Activated T-helper 1 cell treated with anti-CD3 and anti-CD28 coated beads, Interleukin-2, amount 50 U/mL, for 16 hours (primary cell): ENCODE measurements at places on chromosomes 16 and 17.

- DNase-seq: no peak
Measured at GRCh38 chr16:16032271-16032979, 83.0 kb downstream of the ABCC1 start.

DNA sequence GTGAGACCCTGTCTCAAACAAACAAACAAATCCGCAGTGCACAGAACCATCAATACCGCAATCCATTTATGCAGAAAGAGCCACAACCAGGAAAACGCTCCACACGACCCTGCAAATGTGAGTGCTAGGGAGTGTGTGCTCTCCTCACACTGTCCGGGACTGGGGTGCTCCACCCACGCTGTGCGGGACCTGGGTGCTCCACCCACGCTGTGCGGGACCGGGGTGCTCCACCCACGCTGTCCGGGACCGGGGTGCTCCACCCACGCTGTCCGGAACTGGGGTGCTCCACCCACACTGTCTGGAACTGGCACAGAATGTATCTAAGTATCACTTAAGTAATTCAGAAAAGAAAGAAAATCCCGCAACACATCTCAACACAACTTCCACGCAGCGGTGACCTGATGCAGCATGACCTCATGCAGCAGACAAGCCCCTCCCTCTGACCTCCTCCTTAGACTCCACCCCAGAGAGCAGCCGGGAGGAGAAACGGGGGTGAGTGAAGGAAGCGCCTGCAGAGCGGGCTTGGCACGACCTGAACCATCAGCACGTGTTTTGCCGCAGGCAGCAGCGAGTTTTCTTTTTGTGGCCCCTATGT is 38.5 kb downstream of the ZNF276 start:
- no peak for DNase-seq

GRCh38 chr17:75087558-75088453 is at the start of gene SLC16A5:
Gene SLC16A5 (plus strand): TSS chr17:75087954. CDS start chr17:75093637, 5,683 bp downstream.
- no peak for DNase-seq

DNA sequence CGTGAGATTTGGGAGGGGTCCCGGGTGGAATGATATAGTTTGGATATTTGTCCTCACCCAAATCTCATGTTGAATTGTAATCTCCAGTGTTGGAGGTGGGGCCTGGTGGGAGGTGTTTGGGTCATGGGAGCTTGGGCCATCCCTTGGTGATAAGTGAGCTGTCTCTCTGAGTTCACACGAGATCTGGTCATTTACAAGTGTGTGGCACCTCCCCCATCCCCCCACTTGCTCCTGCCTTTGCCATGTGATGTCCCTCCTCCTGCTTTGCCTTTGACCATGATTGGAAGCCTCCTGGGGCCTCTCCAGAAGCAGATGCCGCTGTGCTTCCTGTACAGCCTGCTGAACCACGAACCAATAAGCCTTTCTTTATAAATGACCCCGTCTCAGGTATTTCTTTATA is 21.3 kb upstream of the BAIAP2 start:
- no peak for DNase-seq

- DNase-seq: no peak
Measured at GRCh38 chr17:82096709-82097183, 1.3 kb downstream of the FASN start.

DNA sequence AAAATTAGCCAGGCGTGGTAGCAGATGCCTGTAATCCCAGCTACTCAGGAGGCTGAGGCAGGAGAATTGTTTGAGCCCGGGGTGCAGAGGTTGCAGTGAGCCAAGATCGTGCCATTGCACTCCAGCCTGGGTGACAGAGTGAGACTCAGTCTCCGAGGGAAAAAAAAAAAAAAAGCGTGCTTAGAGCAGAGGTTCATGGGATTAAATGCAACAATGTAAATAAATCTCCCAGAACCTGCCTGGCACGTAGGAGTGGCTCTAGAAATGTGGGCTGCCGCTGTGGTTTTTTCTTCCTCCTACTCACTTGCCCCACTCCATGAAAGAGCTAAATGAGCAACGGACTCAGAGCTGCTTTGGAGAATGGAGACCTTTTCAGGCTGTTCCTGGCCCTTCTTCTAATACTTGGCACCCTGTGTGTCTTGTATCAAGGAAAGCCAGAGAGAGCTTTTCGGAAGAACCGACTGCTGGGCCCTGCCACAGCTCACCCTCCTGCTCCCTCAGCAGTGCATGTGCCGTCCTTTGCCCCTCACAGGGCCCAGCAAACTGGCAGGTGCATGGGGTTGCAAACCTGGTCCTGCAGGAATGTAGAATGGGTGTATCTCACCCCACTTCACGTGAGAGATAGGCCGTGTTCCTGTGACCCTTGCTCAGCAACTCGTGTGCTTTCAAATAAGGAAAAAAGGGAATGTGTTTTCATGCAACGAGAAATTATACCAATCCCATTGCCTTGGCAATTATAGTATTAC is 52.0 kb downstream of the LDHD start:
- no peak for DNase-seq

DNA sequence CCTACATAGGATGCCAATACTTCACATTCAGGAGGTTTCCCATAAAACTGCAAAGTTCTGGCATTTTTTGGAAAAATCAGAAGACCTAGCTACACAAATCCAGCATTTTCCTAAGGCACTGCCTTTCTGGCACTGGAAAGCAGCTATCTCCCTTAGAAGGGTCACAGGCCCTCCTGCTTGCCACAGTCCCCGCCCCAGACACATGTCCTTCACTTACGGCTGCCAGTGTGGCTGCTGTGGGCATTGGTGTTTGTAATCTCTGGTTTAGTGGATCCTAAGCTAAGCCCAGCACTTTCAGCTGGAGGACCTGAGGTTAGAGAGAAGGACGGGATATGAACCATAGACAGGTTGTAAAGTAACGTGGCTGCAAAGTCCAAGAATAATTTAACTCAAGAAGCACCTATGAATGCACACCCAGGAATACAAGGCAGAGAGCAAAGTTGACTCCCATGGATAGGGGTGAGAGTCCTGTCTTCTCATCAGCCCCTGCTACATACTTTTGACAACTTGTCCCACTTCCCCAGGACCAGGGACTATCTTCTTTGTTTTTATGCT is 100.0 kb downstream of the XYLT1 start:
- no peak for DNase-seq

- no peak for DNase-seq
Measured at GRCh38 chr17:5694551-5694950, 110.2 kb upstream of the NLRP1 start.

DNA sequence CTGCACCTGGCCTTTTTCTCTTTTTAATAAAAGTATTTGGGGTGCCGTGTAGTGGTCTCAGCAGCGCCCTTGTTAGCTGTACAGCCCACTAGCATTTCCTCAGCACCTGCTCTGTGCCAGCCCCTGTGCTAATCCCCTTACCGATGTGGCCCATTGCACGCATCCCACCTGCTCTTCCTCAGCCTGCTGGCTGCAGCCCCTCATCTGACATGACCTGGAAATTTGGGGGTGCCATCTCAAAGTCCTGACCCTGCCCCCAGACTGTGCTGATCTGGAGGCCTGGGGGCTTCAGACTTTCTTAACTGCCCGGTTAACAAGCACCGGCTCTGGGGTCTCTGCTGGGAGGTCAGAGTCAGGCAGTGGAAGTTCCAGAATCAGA is 10.4 kb downstream of the GPRC5C start:
- no peak for DNase-seq

DNA sequence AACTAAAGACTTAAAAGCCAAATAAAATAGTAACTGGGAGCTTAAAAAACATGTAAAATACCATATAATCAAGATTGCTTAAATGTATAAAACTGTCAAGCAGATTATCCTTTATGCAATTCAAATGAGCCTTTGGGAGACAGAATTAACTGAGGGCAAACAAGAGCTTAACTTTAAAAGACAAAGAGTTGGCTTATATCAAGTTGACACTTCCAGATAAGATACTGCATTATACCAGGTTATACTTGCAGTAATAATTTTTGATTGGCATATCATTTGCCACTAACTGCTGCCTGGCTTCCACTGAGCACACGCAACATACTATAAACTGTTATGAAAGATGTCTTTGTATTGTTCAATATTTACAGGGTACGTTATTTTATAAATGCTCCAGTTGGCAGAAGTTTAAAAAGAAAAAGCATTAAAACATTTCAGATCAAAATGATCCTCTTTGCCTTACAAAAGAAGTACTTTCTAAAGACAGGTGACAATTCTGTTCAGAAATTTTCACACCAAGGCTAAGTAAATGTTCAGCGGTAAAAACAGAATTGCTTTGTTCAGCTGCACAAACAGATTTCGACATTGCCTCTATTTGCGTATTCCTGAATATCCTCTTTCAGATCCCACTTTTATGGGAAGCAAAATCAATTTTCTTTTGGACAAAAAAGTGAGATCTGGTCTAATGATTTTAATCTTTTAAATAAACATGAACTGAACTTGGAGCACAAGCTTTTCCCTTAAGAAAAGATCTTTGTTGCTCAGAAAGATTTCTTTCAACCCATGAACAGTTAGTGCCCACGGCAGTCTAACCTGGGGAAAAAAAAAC is 50.7 kb downstream of the TOX3 start:
- DNase-seq: no peak

DNA sequence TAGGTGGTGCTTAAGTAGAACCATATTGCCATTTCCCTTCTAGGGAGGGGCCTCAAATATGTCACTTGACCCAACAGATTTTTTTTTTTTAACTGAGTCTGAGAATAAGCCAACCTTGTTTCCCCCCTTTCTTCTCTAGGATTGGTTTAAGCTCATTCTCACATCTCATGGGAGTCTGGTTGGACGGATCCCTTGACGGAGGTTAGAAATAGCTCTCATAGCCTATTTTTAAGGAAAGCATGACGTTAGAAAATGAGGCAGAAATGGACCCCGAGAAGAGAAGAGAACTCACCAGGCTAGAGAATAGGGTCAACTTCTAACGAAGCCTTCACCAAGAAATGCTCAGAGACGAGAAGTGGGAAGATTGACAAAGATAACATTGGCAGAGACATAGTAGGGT is 95.1 kb upstream of the ZFHX3 start:
- DNase-seq: no peak

DNA sequence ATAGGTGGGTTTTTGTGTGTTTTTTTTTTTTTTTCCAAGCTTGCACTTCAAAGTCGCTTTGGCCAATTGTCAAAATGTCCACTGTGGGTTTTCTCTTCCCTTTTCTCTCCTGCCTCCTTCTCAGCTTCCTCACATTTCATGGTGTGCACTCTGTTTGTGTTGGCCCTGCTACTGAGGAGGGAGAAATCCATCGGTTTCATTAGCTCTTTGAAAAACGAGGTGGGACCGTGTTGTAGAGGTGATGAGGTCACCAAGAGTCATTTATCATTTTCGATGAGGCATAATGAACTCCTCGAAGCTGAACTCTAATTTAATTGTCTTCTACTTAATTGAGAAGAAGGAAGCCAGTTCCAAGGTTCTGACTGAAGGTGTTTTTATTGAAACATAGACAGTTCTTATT is 174.4 kb upstream of the TOX3 start:
- DNase-seq: no peak

GRCh38 chr16:28935346-28935745 is 3.6 kb downstream of the CD19 start:
- DNase-seq: no peak

- DNase-seq: no peak
Measured at GRCh38 chr16:67537636-67538591, 9.3 kb downstream of the RIPOR1 start.

DNA sequence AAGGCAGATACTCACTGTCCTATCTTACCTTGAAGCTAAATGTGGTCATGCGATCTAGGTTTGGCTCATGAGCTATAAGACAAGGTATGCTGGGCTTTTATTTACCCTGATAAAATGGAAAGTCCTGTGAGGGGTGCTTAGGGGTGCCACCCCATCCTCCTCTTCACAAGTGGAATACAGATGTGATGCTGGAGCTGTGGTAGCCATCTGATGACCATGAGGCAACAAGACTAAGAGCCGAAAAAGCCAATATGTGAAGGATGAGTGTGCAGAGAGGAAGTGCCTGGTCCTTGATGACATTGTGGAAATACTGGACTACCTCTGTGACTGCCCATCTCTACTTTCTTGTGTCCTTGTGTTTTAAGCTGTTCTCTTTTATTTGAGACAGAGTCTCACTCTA is 58.1 kb upstream of the TMC5 start:
- DNase-seq: no peak

DNA sequence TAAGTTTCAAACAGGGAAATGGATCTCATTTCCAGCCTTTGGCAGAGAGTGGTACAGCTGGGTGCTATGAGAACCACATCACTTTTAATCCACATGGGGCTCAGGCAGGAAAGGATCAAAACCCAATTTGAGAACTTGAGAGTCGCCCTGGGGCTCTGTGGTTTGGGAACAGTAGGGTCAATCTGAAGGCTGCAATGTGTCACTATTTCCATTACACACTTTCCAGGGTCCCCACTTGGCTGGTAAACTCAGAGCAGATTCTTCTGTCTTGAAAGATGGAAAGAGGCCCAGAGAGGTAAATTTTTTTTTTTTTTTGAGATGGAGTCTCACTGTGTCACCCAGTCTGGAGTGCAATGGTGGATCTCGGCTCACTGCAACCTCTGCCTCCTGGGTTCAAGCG is 6.7 kb upstream of the HIGD1B start:
- DNase-seq: no peak

DNA sequence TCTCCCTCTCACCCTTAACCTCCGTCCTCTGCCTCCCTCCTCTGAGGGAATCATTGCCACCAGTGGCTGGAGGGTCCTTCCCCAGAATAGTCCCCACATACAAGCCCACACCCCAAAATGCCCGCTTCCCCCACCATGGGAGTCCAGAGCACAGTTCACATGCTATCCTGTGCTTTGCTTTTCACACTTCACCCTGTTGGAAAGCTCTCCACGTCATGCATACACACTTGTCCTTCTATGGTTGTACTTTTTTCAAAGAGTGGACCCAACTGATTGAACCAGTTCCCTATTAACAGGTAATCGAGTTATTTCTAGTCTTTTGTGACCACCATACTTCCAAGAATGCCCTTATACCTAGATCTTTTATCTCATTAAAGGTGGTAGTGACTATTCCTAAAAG is 23.8 kb upstream of the KIFC3 start:
- no peak for DNase-seq

- no peak for DNase-seq
Measured at GRCh38 chr17:21271454-21272183, 12.9 kb upstream of the MAP2K3 start.

- DNase-seq: no peak
Measured at GRCh38 chr16:2026461-2027023, at the start of gene NHERF2. Gene NHERF2 (plus strand): TSS chr16:2026902. CDS start chr16:2027006, 104 bp downstream.

DNA sequence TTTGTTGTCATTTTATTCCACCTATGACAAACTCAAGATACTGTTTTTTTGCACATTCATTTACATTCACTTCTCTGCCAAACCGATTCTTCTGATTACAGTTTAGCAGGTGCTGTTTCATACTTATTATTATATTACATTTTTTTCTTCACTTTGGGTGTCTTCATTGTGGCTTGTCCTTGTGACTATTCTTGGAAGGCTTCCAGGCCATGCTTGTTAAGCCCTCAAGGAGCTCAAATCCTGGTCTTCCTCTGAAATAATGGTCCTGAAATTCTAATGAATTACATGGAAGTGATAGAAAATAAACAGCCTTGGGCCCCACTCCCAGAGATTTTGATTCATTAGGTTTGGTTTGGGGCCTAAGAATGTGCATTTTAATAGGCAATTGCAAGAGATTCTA is 1.4 kb downstream of the KRTAP2-4 start:
- DNase-seq: no peak
